NCI-H460 (cell line): ENCODE measurements at places on chromosomes 4 and X. TPM values are rescaled to one million over a fixed set of nuclear protein-coding genes. Genes with fewer than 3 reads are reported as not detected.

Gene SMIM10
- total RNA-seq = 3.2 and 4.1 TPM in 2 replicates

Gene ADGRG2
- 18.2 and 18.3 TPM in 2 replicates for total RNA-seq

Gene ZIC3
- total RNA-seq = 0.05 TPM in 1 of 2 replicates, not detected in the other

Gene TCEAL6
- total RNA-seq = not detected in 2 replicates

Gene GAGE12J
- not detected in 2 replicates for total RNA-seq

Gene CTSO
- 3.7 and 5.6 TPM in 2 replicates for total RNA-seq

Gene F8A3
- 0.30 and 1.0 TPM in 2 replicates for total RNA-seq

Gene CXCL8
- 1,552 and 1,559 TPM in 2 replicates for total RNA-seq

Gene CXorf49
- not detected in 2 replicates for total RNA-seq

Gene WFS1
- total RNA-seq = 4.5 and 4.6 TPM in 2 replicates

Gene ZMAT1
- total RNA-seq = 2.0 and 2.3 TPM in 2 replicates

Gene FAM114A1
- total RNA-seq = 41.4 and 46.8 TPM in 2 replicates

Gene TMPRSS11A
- total RNA-seq = not detected in 2 replicates

Gene LNX1
- 0.09 TPM in 1 of 2 replicates, not detected in the other for total RNA-seq

Gene NAP1L5
- total RNA-seq = 4.8 and 5.3 TPM in 2 replicates

Gene DYNLT3
- total RNA-seq = 63.5 and 69.7 TPM in 2 replicates

Gene SPANXN4
- total RNA-seq = 34.8 and 37.5 TPM in 2 replicates

Gene SPANXA2
- total RNA-seq = not detected in 2 replicates

Gene OPHN1
- 3.0 and 3.6 TPM in 2 replicates for total RNA-seq

Gene FAM50A
- 62.2 and 67.5 TPM in 2 replicates for total RNA-seq

Gene AIMP1
- total RNA-seq = 38.3 and 49.5 TPM in 2 replicates

Gene PAGE2
- total RNA-seq = not detected in 2 replicates
